ENCODE measurements at places on chromosomes 1 and 21.

DNA sequence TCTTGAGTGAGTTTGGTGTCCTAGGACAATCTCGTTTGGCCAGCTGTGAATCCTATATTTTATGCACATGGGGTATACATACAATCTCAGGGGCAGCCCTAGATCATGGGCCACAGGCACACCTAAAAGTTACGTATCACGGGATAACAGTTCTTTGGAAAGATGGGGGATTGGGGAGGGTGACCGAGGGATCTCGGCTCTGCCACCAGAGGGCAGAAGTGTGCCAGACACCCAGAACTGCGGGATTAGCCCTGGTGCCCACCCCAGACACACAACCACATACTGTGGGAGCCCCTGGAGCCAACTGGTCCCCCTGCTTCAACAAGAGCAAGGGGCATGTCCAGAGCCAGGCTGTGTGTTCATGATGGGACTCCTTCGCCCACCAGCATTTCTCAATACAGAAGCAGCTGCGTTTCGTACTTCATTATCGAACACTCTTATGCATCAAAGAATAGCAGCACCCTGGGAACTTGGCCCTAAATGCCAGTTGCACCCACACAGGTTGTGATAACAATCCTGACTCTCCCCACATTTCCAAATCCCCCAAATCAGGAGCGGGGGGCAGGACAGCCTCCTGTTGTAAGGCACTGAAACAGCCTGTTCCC, 37.4 kb downstream of the TMCO4 start:
- peak; percentile 50 for DNase-seq

- DNase-seq: no peak
Measured at GRCh38 chr1:44312399-44313196, 42.5 kb downstream of the ERI3 start.

DNA sequence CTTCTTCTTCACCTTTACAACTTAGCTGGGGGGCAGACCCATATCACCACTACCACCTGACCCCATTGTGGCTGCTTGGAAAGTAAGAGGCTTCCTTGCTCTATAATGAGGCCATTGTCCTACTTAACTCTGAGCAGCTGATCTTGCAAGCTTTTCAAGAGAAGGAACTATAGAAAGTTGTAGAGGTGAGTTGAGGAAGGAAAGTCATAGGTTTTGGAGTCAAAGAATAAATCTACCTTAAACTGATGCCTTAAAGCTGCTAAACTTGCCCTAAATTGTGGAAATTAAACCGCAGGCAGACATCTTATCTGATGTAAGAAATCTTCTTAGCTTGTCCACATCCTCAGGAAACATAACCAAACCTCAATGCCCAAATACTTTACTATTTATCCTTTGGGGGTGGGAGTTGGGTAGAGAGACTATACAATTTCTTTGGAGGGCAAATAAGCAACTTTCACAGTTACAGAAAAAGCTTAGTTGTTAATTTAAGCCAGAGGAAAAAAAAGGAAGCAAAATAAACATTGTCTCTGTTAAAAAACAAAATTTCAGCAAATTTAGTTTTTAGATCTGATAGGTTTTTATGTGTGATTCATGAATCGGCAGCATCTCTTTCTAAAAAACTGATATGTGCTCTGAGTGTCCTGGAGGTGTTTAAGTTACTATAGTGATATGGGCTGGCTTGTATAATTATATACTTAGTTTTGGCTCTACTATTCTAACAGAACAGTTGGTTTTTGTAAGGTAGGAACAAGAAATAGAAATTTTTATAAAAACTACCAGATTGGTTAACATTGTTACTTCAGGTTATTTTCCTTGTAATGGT, 4.7 kb downstream of the IL23R start:
- no peak for DNase-seq

- no peak for DNase-seq
Measured at GRCh38 chr1:49234988-49235387, 458.3 kb upstream of the BEND5 start.

DNA sequence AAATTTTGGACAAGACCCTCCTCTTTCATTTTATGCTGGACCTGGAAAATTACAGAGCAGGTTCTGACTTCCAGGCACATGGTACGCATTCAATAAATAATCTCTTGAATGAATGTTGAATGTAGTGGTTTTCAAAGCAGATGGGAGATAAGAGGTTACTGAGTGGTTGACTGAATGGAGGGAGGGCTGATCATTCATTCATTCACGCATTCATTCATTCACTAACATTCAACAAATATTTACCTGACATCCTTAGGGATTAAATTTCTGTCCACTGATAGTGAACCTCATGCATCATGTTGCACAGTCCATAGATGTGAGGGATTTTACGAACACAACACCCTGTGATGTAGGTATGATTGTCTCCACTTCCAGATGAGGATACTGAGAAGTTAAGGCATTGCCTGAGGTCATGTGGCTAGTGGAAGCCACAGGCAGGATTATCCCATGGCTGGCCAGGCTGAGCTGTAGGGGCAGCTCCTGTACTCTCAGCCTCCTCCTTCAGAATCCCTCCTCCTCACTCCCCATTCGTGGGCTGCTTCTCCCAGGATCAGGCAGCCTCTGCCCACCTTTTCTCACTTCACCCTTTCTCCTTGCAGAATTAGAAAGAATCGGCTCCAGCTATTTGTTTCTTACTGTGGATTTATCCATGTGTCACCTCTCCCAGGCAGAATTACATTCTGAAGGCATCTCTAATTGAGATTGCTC, 48.4 kb upstream of the ATP5PO start:
- no peak for DNase-seq

DNA sequence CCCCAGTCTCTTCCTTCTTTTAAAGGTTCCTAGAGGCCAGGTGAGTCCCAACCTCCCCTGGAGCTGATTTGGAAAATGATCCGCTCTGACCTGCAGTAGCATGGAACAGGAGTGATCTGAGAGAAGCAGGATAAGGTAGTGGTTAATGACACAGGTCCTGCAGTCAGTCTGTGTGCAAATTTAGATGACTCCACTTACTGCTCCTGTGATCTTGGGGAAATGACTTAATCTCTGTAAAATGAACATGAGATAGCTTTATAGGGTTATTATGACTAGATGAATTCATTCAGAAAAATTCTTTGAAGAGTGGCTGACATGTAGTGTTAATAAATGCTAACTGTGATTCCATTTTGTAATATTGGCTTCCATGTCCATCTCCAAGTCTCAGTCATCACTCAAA, 374.9 kb upstream of the CAMK1G start:
- DNase-seq: no peak

DNA sequence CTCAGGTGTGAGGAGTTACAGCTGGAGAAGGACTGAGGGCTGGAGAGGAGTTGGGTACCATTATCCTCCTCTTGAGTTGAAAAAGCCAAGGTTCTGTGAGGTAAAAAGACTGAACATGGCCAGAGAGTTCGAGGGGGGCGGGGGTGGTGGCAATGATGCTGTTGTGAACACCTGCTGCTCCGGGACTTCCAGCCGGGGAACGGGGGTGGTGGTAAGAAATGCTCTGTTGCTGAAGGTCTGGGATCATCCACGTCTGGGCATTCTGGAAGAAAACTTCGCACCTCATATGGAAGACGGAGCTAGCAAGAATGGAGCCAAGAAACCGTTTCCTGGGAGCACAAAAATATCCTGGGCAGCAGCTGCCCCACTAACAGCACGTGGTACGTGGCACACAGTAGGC, 20.1 kb upstream of the ALPL start:
- no peak for DNase-seq

GRCh38 chr1:225485226-225485625, 57.4 kb upstream of the LBR start:
- DNase-seq: no peak

- DNase-seq: no peak
Measured at GRCh38 chr1:233183226-233184020, 112.1 kb downstream of the PCNX2 start.

DNA sequence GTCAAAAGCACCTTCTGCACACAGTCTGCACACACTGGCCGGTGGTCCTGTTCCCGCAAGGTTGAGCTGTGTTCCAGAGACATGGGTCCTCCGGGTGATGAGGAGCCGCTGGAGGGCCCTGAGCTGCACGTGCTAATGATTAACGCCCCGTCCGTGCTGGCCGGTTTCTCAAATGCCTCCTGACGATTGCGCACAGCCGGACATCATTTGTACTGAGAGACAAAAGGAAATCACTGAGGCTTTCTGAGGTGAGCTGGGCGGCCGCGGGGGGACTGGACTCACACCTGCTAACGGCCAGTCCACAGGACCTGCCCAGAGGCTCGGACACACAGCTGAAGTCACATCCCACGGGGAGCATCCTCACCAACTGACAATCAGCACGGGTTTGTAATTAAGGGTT, 29.2 kb downstream of the POFUT2 start:
- DNase-seq: no peak

DNA sequence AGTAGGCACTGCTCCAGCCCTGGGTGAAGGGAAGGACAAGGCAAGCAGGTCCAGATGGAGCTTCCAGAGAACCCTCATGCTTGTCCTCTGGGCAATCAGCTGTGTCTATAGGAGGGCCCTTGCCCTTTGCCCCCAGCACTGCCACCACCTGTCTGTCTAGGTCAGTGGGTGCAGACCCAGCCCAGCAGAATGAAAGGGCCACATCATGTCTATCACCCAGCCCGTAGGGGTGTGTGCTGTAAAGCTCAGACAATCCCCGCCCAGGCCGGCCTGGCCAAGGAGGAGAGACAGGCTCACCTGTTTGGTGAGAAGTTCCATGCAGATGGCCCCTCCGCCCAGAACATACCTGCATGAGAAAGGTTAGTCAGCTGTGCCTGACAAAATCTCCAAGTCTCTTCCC, 7.0 kb downstream of the UBE2Q1 start:
- no peak for DNase-seq

GRCh38 chr1:11453742-11454491, 25.0 kb upstream of the DISP3 start:
- DNase-seq: peak; percentile 66

- no peak for DNase-seq
Measured at GRCh38 chr1:75673885-75674284, 50.6 kb upstream of the ACADM start.

- DNase-seq: no peak
Measured at GRCh38 chr21:25513810-25514209, 93.5 kb downstream of the MRPL39 start.

DNA sequence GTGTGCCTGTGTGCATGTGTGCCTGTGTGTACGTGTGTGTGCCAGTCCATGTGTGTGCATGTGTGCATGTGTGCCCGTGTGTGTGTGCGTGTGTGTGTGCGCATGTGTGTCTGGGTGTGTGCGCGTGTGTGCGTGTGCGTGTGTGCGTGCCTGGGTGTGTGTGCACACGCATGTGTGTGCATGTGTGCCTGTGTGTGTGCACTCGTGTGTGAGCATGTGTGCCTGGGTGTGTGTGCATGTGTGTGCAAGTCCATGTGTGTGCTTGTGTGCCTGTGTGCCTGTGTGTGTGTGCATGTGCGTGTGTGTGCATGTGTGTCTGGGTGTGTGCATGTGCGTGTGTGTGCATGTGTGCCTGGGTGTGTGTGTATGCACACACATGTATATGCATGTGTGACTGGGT, 28.7 kb upstream of the COL6A2 start:
- DNase-seq: no peak

- DNase-seq: no peak
Measured at GRCh38 chr1:51276286-51276685, 40.2 kb downstream of the RNF11 start.

DNA sequence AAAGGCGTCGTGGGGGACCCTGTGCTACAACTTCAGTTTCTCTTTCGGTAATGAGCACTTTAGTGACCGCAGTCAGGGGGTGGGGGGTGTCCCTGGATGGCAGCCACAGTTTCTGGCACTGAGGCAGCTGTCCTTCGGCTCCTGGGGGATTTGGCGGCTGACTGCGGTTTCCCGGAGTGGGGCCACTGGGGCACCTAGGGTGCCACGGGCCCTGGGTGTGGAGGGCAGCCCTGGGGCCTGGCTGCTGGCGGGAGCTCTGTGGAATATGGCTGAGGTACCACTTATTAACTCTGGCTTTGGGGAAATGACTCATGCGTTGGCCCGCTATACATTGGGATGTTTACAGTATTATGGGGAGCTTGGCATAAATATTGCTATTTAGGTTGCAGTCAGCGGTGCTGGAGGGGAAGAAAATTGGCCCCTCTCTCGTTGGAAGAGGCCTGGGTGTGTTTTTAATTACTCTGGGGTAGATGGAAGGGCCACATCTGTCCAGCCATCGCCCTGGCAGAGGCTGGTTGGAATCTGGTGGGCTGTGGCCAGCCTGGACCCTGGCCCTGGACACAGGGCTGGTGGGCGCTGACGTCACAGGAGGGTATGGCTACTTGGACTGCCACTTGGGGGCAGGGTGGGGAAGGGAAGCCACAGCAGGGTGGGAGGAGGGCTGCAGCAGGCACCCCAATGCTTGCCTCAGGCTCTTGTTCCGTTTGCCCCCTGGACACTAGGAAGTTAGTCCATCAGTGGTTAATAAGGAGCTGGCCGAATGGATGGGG, 2.0 kb downstream of the EPHB2 start:
- no peak for DNase-seq

GRCh38 chr1:50300297-50300696, 122.9 kb downstream of the DMRTA2 start:
- DNase-seq: no peak

DNA sequence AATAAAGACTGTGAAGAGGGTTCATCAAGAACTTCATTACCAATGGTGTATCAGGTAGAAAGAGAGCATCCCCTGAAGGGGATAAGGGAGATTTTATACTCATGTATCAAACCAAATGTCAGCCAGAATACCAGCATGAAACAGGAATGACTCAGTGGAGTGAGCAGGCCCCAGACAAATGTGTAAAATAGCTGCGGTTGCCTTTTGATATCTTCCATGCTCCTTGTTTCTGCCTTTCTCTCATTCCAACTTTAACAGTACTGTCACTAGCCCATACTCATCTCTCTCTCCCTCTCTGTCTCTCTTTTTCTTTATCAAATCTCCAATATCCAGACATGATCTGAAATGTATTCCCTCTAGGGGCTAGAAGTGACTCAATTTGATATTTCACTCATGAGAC, 47.8 kb downstream of the GPR88 start:
- DNase-seq: no peak

- no peak for DNase-seq
Measured at GRCh38 chr1:88649932-88650331, 34.1 kb upstream of the PKN2 start.

GRCh38 chr1:151284013-151284577, 2.0 kb downstream of the ZNF687 start:
- peak; percentile 63 for DNase-seq

DNA sequence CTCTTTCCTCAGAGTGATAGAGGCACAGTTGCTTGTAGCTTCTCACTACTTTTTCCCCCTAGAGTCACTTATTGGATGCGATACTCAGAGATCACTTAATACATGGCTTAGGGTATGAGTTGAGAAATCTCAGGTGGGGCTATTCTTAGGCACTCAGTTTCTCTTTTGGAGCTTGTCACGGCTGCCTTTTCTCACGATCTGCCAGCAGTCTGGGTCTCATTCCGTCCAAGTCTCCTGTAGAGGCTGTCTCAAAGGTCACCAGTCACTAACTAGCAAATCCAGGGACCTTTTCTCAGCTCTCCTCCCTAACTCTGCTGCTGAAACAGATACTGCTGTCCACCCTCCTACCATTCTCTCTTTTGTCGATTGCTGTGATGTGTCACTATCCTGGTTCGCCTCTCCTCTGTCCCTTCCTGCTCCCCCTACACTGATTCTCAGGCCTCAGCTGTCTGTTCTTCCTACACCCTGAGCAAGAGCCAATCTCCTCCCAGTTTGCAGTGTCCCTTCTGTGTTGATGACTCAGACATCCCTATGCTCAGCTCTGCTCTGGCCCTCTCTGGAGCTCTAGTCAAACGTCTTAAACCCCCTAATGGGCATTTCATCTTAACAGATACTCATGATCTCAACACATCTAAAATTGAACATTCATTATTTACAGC, 12.4 kb downstream of the ATP1A2 start:
- no peak for DNase-seq

- no peak for DNase-seq
Measured at GRCh38 chr1:111417755-111418154, 9.8 kb downstream of the OVGP1 start.

- DNase-seq: no peak
Measured at GRCh38 chr1:243312952-243313634, 57.3 kb downstream of the SDCCAG8 start.
